ENCODE measurements at places on chromosomes 6 and 20.

GRCh38 chr20:9322661-9323060 lies 191.7 kb upstream of the LAMP5 start:
- DNase-seq, result no peak

DNA sequence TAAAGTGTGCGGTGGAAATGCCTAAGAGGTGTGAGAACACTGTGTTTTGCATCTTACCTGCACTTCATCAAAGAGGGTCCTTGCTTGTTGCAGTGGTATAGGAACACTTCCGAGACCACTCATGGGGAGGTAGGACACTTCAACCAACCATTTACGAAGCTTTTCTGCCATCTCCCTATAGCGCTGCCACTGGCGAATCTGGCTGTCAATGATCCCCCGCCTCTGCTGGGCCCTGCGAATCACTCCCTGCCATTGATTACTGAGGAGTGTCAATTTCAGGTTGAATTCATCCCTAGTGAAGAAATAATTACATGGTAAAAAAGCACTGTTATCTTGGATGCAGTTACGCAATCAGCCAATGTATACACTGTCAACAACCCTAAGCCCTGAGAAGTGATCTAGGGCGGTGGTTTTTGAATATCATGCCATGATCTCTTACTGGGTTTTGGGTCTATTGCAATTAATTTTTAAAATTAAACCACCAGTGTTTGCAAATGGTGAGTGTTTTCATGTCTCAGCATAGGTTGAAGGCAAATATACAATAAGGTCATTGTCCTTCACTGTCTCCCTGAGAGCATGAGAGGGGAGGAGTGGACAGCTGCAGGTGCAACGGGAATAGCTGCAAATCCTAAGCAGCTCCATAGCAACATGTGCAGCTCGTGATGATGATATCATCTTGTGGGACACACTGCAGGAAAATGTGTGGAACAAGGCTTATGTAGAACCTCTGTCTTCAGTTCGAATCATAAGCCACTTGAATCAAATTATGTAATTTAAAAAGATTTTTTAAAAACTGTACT lies 400.6 kb downstream of the ESR1 start:
- DNase-seq, result no peak

GRCh38 chr20:50628332-50628731 lies 63.0 kb downstream of the RIPOR3 start:
- DNase-seq, result no peak

GRCh38 chr6:55874316-55874715 lies 1.1 kb downstream of the BMP5 start:
- DNase-seq, result no peak

GRCh38 chr6:142280927-142281326 lies 20.9 kb upstream of the ADGRG6 start:
- no peak for DNase-seq

DNA sequence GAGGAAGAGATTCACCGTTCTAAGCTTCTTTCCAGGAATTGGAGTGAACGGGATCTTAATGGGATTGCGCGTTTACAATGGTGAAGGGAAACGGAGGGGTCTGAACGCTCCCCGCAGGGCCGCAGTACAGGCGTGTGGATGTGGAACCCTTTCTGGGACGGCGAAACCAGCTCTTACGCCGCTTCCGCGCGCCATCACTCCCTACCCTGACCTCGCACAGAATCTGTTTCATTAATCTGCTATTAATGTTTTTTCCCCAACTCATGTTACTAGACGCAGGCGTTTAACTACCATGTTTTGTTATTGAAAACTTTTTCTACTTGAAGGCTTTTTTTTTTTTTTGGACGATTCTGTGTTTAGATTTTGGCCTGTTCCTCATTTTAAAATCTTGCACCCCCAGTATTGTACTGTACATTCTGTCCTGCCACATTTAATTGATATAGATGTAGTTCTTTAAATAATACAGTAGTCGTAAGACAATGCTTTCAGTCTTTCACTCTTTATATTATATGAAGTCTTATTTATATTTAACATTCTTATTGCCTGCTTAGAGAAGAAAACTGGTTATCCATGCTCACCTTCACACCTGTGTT lies 696 bp upstream of the SUPT3H start:
- DNase-seq, result no peak

GRCh38 chr6:150866991-150867501 lies 1.5 kb downstream of the MTHFD1L start:
- no peak for DNase-seq

- DNase-seq, result no peak
Measured at GRCh38 chr20:50554694-50555579, 44.8 kb downstream of the PTPN1 start.

DNA sequence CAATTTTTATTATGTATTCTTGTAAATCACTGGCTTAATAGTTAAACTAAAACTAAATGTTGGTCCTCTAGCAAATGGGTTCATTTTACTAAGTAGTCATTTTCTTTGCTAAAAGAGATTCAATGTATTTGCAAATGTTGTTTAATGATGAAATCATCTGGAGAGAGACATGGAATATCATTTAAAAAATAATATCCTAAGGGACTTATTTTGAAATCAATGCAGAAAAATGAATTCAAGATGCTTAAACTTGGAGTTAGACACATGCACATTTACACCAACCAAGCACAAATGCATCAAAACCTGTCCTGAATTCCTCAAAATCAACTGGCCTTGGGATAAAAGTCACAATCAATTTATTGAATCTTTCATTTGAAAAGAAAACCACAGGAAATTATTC lies 165.0 kb upstream of the RNF217 start:
- no peak for DNase-seq

DNA sequence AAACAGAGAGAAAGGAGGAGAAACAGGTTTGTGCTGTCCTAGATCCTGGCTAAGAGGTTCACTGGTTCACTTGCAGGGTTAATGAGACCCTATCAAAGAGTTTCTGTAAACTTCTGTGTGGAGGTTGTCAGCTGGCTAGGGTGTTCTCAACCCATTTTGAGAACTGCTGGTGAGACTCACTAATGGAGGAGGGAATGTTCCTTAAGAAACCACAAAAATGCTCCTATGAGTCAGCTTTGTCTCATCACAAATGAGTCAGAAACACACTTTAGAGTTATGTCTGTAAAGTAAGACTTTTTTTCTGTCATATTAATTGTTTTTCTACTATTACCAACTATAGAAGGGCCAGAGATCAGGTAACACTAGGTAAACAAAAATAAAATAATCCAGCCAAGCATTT lies 884.4 kb downstream of the PHF3 start:
- no peak for DNase-seq

DNA sequence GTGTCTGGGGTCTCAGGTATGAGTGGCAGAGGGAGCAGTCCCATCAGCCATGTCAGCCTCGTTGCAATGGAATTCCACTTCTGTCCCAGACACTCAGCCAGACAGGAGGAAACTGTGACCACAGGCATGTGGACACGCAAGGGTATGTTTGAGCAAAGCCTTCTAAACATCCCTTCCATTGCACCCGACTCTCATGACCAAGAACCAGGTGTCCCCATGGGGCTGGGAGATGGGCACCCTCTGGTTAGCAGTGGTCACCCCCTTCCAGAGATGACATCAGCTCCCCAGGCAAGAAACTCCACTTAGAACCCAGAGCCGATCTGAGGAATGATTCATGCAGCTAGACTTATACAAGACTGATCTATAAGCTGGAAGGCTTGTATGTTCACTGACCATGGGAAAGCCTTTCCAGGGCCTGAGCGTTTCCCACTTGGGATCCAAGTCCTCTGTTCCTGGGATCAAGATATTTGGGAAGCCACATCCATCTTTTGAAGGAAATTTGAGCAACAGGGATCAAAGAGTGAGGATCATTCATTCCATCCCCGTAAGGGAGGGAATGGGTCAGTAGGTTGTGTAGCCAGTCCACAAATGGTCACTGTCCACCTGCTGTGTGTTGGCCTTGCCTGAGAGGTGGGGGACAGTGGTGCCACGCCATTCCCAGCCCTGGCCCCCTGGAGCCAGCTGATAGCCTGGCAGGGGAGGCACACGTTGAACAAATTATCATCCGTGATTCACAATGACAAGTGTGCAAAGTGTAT lies 3.9 kb upstream of the MRGBP start:
- no peak for DNase-seq

GRCh38 chr6:154509421-154510143 lies 903 bp downstream of the CNKSR3 start:
- DNase-seq, result no peak

GRCh38 chr20:9145142-9145541 lies 76.3 kb downstream of the PLCB4 start:
- no peak for DNase-seq

- DNase-seq, result no peak
Measured at GRCh38 chr20:49347156-49347555, 69.3 kb upstream of the ZNFX1 start.
